Stimulated activated CD8-positive, alpha-beta memory T cell treated with anti-CD3 and anti-CD28 coated beads, Interleukin-4, amount 100 ng/mL, for 1 hour (primary cell): ENCODE measurements at places on chromosomes 5 and 9.

- DNase-seq = no peak
These were observed 11.8 kb downstream of the GLIS3 start for GRCh38 chr9:4287886-4288588.

GRCh38 chr5:157770665-157771064, 27.2 kb downstream of the LSM11 start:
- no peak for DNase-seq

GRCh38 chr5:177336112-177336511, 15.4 kb downstream of the LMAN2 start:
- no peak for DNase-seq

DNA sequence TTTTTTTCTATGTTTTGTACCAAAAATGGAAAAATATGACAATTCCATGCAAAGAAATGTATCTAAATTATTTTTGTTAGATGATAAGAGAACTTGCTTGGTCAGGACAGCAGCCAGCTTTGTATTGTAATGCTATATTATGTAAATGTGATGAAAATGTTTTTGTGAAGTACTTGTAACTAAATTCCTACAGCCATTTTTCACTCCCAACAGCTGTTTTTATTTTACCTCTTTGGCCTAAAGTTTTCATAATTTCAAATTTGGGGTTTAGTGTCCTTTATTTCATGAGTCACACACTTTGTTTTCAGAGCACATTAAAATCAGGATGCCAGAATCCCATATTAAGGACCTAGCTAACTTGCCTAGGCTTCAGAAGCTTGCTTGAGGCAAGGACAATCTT, 64.1 kb downstream of the WDR41 start:
- DNase-seq = no peak

GRCh38 chr9:131227112-131227958, 49.0 kb downstream of the FAM78A start:
- DNase-seq = no peak

DNA sequence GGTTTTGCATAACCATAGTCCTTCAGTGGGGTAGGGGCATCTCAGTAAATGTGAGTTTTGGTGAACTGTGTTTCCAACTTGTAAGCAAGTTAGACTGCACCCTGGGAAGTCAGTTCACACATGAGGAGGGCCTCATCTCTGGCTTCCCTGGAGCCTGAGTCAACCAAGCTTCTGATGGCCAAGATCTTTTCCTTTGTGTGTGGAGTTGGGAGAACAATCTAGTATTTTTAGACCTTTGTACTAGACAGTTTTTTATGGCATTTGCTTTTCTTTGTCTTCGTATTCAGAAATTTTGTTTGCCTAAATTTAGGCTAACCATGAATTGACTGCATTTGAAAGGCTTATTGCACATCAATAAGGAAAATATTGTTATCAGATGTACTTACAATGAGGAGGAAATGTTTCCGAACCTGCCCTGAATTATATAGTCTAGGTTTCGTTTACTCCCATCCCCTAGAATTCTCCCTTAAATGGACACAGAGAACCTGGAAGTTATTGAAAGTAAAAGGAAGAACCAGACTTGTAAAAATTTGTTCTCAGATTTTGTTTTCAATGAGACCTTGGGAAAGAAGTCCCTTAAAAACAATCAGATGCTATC, 204.6 kb downstream of the AOPEP start:
- DNase-seq = no peak

DNA sequence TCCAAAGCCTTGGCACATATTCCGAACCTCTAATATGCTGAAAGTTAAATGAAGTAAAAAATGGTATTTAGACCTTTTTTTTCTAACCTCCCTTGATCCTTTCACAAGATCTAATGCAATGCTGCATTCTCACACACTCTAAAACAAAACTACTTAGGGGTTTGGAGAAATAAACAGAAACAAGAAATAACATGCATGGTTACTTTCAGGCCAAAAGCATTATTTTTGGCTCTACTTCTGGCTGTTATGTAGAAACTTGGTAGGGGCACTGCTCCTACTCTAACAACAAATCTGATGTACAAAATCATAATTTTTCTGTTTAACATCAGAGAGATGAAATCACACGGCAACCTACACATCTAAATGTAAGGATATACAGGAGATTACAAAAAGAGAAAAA, 51.2 kb downstream of the CHD1 start:
- no peak for DNase-seq

GRCh38 chr9:16294133-16294770, 576.2 kb downstream of the BNC2 start:
- DNase-seq = no peak

- DNase-seq = no peak
These were observed 5.9 kb upstream of the ERAP2 start for GRCh38 chr5:96870094-96871026.

GRCh38 chr9:111023128-111023527, 15.1 kb downstream of the LPAR1 start:
- DNase-seq = no peak

DNA sequence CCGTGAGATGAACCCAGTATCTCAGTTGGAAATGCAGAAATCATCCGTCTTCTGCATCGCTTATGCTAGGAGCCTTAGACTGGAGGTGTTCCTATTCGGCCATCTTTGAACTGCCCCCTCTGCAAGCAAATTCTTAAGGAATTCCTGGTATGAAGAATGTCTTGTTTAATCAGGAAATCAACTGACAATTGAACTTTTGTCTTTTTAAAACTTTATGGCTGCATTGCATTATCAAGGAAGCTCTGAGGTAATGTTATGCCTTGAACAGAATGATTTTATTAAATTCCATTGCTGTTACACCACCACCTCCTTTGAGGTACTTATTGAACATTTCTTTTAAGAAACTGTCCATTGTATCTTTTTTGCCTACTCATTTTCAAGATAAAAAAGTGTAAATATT, 1915.7 kb upstream of the CDH9 start:
- no peak for DNase-seq

GRCh38 chr5:135455876-135456237, 3.7 kb upstream of the TIFAB start:
- no peak for DNase-seq
